Activated CD4-positive, alpha-beta T cell treated with anti-CD3 and anti-CD28 coated beads, Interleukin-10, Interleukin-2, amounts not matched to agents 100 ng/mL and 50 ng/mL, durations not matched to agents 16 hours and 8 hours (primary cell): ENCODE measurements at places on chromosomes 11 and 22.

DNA sequence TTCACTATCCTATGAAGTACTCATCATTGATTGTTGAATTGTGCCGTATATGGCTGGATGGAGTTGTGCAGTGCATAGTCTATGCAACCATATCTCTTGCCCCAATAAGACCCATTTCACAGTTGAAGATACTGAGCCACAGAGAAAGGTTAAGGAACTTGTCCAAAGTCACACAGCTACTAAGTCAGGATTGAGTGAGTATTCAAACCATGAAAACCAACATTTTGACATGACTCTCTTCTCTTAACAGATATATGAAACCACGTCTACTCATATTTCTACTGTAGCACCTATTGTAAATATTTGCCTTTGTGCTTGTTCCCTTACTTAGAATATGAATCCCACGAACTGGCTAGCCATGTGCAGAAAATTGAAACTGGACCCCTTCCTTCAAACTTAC lies 58.1 kb downstream of the MAML2 start:
- DNase-seq = peak; percentile 67

GRCh38 chr22:23752090-23752691 lies 1.3 kb upstream of the ZNF70 start:
- DNase-seq = no peak

GRCh38 chr22:48828688-48829087 lies 999.0 kb downstream of the BRD1 start:
- DNase-seq = no peak

GRCh38 chr22:36682811-36683210 lies 20.7 kb downstream of the CACNG2 start:
- DNase-seq = no peak

- no peak for DNase-seq
Measured at GRCh38 chr22:26828311-26828710, 170.9 kb downstream of the MIAT start.

GRCh38 chr11:20373147-20373546 lies 9.6 kb downstream of the HTATIP2 start:
- no peak for DNase-seq

DNA sequence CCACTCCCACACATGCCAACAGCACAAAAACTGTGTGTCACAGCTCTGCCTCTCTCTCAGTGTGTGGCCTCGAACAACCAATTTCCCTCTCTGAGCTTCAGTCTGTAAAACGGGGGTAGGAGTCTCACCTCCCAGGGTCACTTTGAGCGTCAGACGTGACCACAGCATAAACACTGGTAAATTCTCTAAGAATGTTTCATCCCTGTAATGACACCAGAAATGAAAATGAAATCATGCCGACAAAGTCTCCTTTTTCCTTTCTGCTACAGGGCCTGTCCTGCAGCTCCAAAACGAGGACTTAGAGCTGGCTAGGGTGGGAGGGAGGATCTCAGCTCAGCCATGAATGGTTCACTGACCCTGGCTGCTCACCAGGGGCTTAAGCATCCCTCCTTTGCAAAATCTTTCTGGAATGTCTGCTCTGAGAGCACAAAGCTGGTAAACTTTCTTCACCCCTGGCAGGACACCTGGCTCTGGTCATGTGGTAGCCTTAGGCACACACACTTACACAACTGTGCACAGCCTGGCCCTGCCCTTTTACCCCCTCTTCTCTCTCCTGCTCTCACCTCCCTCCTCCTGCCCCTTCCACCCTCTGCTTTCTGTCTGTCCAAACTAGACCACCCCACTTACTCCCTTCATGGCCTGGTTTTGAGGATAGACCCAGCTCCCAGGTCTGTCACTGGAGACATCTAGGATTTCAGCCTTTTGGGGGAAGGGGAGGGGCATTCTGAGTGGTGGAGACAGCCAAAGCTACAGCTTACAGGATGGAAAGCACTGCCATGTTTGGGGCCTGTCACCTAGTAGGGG lies 12.3 kb upstream of the TSKU start:
- DNase-seq = peak; percentile 5

DNA sequence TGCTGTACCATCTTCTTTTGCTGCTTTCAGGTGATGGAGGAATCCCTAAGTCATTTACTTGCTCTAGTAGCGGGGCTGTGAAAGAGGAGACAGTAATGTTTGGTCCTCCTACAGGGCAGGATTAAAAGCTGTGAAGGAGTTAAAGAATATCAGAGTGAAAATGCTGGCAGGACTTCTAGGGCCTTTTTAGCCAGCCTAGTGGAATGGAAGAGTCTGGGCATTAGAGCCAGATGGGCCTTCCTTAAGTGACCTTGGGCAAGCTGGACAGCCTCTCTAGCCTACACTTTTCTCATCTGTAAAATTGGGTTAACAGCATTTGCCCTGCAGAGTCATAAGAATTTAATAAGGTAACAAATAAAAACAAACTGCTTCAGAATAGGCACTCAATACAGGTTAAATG lies 114.7 kb downstream of the RBFOX2 start:
- DNase-seq = no peak

GRCh38 chr11:76266286-76267100 lies 60.2 kb upstream of the WNT11 start:
- no peak for DNase-seq

DNA sequence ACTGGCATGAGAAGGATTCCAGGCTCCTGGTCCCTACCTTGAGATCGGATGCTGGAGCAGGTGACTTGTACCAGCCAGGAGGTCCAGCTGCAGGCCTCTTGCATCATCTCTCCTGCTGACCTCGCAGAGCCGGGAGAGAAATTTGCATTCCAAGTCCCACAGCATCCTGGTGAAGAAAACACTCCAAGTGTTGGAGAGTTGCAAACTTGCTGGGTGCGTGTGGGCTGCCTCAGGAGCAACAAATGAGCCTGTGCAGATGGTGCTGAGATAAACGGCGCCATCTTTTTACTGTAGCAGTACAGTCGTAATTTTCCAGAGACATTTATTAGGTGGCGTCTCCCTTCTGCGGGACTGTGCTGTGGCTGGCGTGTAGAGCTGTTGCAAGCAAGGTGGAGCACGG lies 32.1 kb upstream of the ZBTB16 start:
- DNase-seq = no peak

DNA sequence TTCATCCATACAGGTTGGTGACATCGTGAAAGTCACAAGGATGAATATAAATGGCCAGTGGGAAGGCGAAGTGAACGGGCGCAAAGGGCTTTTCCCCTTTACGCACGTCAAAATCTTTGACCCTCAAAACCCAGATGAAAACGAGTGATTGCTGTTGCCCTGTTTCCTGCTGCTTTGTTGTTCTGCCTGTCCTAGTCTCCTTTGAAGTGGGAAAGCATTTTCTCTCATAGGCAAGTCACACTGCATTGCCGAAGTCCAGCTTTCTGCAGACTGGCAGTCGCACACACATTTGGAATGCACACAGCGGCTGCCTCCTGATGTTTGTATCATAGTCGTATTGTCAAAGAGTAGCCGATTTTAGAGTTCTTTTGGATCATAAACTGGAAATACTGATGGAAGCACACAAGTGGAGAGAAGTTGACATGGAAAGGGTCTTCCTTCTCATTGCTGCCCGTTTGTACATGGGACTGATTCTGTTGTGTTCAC lies 17.3 kb upstream of the AIFM3 start:
- DNase-seq = no peak

DNA sequence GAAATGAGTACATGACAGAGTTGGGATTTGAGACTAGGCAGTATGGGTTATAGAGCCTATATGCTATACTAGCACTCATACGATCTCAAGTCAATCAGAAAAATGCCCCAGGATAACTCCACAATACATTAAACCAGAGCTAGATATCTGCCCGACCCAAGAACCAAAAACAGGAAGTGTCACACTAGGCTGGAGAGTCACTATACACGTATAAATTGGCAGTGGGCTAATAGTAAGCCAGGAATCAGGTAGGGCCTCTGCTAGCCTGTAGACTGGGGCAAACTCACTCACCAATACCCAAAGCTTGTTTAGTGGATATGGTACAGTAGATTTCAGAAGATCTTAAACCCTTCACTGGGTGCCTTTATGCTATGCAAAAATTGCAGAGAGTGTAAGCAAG lies 16.2 kb upstream of the EIF4G2 start:
- no peak for DNase-seq

- DNase-seq = peak; percentile 13
Measured at GRCh38 chr11:32034149-32034548, 56.7 kb upstream of the RCN1 start.

GRCh38 chr11:17471501-17471900 lies 5.1 kb downstream of the ABCC8 start:
- DNase-seq = no peak

DNA sequence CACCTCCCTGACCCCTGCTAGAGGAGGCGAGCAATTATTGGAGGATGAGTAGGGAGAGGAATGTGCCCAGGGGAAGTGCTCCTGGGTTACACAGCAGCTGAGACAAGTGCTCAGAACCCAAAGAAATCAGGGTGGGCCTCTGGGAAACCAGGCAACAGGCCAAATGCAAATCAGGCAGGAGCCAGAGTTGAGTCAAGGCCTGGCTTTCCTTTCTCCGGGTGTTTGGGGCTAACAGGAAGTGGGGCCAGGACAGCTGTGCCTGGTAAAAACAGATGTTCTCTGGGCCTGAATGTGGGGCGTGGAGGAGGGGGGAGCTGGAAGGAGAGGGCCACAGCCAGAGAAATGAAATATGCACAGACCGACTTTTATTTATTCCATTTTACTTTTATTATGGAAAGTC lies 22.0 kb downstream of the MFNG start:
- no peak for DNase-seq

DNA sequence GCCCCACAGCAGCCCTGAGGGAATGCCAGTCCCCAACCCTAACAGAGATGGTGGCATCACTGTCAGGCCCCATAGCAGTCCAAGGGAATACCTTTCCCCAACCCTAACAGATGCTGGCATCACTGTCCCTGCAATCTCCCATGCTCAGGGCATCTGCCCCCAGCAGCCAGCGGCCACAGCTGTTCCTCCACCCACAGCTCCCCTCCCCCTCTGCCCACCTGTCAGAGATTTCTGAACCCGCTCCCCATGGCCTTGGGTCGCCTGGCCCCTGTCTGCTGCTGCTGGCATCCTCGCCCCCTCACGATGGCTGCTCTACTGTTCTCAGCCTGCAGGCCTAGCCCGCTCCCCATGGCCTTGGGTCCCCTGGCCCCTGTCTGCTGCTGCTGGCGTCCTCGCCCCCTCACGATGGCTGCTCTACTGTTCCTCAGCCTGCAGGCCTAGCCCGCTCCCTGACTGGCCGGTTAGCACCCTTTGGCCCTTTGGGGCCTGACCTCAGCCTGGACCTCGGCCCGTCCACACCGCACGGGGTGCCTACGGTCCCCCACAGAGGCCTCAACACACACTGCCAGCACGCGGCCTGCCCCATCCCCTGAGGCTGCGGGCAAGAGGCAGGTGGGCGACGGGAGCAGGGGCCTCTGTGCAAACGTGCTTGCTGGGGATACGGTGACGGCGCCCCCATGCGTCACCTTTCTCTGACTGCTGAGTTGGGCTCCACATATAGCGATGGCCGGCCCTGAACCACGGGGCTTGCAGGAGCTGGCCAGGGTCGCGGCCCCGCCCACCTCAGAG lies 20.7 kb downstream of the CHID1 start:
- no peak for DNase-seq

- DNase-seq = no peak
Measured at GRCh38 chr11:105023003-105023402, at the start of gene CASP5. Gene CASP5, minus strand, starts transcription at chr11:105023168. Its CDS starts 32 bp downstream, at chr11:105023136.

DNA sequence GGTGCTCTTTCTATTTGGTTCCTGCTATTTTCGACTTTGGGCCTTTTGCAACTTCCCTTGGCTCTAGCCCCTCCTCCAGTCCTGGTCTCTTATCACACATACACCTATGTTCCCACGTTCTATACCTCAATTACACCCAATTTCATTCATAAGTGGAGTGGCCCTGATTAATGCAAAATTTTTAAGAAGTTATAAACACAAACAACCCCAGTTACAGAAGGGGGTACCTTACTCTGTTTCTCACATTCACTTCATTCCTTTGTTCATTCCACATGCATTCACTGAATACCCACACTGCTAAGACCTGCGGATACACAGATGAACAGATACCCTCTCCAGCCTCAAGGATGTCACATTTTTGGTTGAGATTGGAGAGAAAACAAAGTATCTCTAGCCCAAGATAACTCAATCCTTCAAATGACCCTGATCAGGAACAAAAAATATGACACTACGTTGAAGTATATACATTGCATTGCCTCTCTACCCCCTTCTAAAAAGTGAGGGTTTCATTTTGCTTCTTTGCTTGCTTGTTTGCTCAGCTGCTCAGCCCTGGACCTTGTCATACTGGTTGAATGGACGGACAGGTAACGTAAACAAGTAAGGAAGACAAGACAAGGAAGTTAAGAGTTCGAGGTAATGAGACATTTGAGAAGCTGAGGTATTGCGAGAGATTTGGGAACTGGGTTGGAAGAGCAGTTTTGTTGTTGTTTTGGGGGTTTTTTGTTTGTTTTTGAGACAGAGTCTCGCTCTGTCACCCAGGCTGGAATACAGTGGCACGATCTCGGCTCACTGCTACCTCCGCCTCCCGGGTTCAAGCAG lies 3.6 kb upstream of the VPS37C start:
- DNase-seq = no peak

- no peak for DNase-seq
Measured at GRCh38 chr11:45913514-45913913, 4.2 kb downstream of the PEX16 start.

DNA sequence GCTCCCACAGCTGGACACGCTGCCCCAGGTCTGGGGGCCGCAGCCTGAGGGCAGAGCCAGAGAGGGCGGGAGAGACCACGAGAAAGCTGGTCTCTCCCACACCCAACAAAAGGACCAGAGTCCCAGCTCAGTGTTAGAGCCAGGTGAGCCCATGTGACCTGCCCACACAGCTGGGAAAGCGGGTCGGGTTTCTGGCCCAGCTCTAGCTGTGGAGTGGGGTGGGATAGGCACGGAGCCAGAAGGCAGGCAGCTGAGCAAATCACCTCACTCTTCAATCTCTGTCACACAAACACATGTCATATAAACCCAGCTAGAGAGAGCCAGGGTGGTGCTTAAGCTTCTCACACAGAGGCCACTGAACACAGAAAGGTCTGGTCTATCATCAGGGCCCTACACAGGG lies 7.8 kb upstream of the EIF3D start:
- DNase-seq = no peak

DNA sequence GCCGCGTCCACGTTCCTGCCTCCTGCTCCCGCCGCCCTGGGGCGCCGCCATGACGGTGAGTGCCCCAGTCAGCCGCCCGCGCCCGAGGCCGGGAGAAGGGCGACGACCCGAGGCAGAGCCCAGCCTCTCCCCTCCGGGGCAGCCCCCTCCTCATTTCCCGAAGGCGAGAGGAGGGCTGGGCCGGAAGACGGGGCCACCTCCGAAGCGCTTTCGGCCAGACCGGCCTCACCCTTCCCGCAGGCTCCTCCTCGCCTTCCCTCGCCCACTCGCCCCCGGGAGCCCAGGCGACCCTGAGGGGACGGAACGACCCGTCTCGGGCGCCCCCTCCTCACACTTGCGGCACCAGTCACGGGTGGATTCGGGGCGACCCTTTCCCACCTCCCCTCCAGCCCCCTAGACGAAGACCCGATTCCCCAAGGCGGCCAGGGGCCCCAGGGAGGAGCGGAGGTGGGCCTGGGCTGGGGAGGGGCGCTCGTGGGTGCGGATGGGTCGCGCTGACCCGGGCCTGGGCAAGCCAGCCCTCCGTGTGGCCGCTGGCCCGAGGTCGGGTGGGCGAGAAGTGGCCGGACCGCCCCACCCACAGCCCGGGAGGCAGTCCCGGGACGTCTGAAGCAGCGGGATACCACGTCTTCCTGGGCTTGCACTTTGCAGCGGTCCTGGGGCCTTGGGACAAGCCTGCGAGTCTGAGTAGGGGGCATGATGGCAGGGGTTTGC lies 49.7 kb downstream of the TRIOBP start:
- DNase-seq = peak; percentile 17

- DNase-seq = peak; percentile 11
Measured at GRCh38 chr22:28299753-28300152, 379.9 kb downstream of the TTC28 start.

GRCh38 chr22:37010976-37011375 lies 8.3 kb downstream of the TST start:
- no peak for DNase-seq

- DNase-seq = no peak
Measured at GRCh38 chr11:2704356-2704755, 4.6 kb upstream of the KCNQ1OT1 start.
